Amniotic stem cell (primary cell): ENCODE measurements at places on chromosomes 11 and 22.
A peak's percentile ranks its signal among the peaks of the same experiment; 100 is the strongest.

DNA sequence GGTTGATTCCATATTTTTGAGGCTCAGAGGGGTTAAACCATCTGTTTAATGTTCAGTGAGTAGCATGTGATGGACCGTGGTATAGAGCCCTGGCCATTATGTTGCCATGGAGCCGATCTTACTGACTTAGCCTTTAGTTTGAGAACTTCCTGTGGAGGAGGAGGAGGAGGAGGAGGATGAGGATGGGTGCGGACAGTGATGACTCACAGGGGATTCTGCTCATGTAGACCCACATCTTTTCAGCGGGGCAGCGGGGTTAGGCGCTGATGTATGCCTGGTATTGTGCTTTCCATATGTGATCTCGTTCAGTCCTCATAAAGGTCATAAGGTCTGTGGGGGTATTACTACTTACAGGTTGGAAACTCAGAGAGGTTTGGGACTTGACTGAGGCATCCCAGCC lies 13.9 kb downstream of the STX3 start:
- DNase-seq, result no peak

- DNase-seq, result no peak
These were observed 122.1 kb downstream of the FCHSD2 start for GRCh38 chr11:73019996-73020395.

DNA sequence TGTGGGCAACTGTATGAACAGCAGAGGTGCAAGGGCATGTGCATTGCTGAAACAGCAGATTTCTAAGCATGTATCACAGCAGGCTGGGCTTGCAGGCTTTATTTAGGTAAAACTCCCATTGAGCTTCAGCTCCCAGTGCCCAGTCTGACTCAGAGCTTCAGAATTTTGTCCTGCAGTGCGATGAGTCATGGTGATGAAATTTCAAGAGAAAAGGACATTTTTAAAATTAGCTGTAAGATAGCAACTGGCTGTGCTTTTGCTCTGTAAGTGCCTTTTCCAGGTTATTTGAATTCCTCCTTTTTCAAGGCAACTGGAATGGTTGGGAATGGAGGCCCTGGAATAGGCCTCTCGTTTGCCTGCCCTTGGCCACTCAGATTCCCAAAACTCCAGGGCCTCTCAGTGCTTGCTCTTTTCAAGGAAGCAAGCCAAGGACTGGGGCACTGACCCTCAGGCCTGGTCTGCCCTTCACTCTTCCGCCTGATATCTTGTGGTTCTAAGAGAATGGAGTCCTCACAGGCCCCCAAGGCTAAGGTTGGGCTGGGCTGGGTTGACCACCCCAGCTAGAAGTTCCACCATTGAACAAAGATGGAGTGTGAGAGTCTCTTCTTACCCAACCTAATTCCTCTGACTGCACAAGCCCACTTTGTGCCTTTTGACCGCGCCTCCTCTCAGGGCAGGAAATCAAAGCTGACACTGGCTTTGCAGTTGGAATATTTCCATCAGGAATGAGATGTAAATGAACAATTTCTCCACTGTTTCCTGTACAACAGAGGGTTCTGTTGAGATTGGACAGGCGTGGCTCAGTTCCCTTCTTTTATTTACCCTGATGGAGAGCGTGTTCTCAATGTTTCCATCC lies 59.5 kb upstream of the PRSS23 start:
- DNase-seq, result peak; percentile 88

DNA sequence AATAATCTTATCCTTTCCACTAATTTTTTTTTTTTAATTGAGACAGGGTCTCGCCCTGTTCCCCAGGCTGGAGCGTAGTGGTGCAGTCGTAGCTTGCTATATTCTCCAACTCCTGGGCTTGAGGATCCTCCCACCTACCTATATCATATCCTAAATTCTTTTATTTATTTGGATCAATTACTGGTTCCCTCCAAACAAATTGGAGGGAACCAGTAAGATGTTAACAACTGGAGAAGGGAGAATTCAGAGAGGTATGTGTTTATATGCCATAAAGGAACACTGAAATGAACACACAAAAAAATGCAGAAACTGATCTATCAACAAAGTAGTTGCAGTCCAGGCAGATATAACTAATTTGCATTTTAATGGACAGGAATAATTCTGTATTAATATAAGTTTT lies 63.6 kb downstream of the ATXN10 start:
- no peak for DNase-seq
